Activated T-helper 1 cell treated with anti-CD3 and anti-CD28 coated beads, Interleukin-2, amount 50 U/mL, for 16 hours (primary cell): ENCODE measurements at places on chromosomes 3 and 15.
A peak's percentile ranks its signal among the peaks of the same experiment; 100 is the strongest.

DNA sequence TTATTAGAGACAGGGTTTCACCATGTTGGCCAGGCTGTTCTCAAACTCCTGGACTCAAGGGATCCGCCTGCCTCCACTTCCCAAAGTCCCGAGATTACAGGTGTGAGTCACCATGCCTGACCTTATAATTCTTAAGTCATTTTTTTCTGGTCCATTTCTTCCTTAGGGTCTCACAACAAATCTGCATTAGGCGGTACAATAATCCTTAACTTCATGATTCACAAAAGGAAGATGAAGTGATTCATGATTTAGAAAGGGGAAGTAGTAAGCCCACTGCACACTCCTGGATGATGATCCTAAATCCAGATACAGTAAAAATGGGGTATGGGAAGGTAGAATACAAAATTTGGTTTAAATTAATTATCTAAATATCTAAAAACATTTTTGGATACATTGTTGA, 45.0 kb upstream of the TKT start:
- DNase-seq, result no peak

DNA sequence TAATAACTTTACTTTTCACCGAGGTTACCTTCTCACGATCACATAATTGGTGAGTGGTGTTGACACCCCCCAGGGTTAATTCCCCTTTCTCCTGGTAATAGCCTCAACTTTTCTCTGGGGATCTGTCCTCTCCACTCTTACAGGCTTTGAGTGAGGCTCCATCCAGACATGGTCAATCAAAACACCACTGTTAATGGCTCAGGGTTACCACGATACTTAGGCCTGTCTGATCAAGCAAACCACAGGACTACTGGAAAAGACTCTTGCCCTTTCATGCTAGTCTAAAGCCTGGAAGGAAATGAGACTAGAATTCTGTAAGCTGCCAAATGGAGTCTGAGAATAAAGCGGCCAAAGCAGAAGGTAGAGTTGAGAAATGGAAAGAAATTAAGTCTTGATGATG, 56.5 kb upstream of the STT3B start:
- DNase-seq, result no peak

- no peak for DNase-seq
These were observed 6.3 kb downstream of the CAV3 start for GRCh38 chr3:8739757-8740504.

DNA sequence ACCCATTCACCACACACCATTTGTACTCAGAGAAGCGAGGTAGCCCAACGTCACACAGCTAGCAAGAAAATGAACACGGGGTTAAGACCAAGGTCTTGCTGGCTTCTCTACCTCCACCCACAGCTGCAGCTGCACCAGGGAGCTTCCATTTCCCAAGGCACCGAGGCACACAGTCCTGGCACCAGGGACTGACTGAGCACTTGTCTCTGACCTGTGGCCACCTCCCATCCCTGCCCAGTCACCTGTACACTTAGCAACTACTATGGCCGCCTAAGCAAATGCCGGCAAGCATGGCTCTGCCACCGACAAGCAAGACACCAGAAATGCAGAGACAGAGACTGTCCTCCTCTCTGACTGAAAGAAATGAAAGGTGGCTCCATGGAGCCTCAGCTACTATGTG, 15.3 kb downstream of the ZXDC start:
- no peak for DNase-seq

GRCh38 chr15:48963524-48964113, at the start of gene SHC4:
SHC4 (minus strand) TSS chr15:48963919; CDS start chr15:48963015, 904 bp downstream.
- no peak for DNase-seq

GRCh38 chr3:29153811-29154210, 127.1 kb upstream of the RBMS3 start:
- DNase-seq, result no peak

DNA sequence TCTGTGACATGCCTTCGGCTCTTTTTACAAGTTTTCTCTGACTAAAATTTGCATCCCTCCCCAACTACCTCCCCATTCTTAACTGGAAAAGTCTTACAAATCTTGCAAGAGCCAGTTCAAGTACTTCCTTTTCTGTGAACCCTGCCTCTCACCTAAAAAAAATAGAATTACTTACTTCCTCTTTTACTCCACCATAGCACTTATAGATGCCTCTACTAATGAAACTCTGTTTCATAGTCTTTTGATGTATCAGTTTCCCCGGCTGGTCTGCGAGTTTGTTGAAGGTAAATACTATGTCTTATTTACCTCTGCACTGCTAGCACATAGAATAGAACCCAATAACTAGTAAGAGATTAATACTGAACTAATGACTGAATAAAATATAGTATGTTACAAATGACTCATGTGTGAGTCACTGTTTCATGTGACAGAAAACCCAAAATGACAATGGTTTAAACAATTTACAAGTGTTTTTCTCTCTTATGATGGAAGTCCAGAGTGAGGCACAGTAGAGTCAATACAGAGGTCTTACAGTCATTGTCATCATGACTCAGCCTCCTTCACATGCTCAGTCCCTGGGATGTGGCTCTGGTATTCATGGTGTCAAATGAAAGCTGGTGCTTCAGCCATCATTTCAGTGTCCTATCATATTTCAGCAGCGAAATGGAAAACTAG, 393.5 kb downstream of the RSL24D1 start:
- no peak for DNase-seq

- no peak for DNase-seq
These were observed 18.9 kb downstream of the ABHD6 start for GRCh38 chr3:58256511-58256910.

- DNase-seq, result no peak
These were observed 10.4 kb downstream of the PLA2G4E start for GRCh38 chr15:42010434-42010833.

- no peak for DNase-seq
These were observed 93.4 kb downstream of the CCNL1 start for GRCh38 chr3:157066335-157067098.

DNA sequence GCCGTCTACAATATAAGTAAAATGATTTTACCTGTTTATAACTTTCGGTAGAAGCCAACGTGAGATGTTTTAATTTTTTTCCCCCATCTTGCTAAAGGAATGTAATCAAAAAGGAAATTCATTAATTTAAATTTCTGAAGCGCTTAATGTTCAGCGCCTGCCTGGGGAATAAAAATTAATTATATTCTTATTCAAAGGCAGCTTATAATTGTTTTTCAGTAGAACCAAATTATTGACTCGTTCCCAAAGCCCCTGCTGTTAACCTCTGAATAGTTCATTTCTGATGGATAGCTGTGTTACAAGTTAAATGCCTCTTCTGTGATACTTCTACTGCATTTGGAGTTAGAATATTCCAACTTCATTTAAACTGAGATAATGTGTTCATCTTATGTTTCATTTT, 51.6 kb downstream of the ARMC8 start:
- no peak for DNase-seq

DNA sequence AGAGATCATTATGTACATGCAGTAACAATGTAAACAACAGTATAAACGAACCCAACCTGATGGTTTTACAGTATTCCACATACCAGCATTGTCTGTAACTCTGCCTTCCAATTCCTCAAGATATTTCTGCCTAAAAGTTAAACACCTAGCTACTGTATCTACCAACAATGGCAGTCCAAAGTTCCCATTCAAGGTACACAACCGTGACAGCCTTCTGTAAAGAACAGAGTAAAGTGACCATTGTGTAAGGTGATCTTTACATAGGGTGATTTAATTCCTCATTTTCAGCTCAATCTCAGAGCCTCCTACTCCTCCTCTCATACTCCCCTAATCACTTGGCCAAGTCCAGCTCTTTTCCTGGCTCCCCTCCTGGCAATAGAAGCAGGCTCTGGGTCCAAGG, 10.4 kb downstream of the SECISBP2L start:
- DNase-seq, result no peak

- no peak for DNase-seq
These were observed 36.3 kb upstream of the PSMD6 start for GRCh38 chr3:64059484-64060175.

DNA sequence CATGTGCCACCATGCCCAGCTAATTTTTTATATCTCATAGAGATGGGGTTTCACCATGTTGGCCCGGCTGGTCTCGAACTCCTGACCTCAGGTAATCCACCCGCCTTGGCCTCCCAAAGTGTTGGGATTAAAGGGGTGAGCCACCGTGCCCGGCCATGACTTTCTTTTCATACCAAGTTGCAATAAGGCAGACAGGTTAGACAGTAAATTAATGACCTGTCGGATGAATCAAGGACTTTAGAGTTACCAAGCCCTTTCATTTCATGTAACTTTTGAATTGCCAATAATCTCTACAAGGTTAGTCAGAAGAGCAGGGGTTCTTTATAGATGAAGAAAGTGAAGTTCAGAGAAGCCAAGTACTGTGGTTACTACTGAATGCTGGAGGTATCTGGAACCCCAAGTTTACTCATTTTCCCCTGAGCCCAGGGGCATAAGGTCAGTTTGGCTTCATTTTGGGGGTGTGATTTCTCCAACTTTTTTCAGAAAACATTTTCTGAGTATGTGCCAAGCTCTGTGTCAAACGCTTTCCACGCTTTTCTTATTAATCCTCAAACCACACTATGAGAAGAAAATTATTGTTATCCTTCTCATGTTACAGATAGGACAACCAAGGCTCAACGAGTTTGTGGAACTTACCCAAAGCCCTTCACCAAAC, 11.9 kb downstream of the PRICKLE2 start:
- DNase-seq, result no peak

DNA sequence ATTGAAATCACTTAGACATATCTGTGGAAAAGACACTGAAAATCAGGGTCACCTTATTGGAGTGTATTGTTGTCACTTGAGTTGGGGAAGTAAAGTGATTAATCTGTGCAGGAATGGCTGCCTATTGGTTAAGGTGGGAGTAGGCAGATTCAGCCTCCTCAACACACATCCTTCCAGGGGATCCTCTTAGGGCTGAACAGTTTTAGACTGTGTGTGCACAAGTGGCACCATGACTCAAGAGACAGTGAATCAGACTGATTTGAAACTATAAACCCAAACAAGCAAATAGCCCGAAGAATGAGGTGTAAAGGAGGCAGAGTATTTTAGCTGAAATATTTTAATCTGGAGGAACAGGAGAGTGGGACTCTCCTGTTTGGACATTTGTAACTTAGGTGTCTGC, 4.9 kb downstream of the ABHD17C start:
- DNase-seq, result no peak

DNA sequence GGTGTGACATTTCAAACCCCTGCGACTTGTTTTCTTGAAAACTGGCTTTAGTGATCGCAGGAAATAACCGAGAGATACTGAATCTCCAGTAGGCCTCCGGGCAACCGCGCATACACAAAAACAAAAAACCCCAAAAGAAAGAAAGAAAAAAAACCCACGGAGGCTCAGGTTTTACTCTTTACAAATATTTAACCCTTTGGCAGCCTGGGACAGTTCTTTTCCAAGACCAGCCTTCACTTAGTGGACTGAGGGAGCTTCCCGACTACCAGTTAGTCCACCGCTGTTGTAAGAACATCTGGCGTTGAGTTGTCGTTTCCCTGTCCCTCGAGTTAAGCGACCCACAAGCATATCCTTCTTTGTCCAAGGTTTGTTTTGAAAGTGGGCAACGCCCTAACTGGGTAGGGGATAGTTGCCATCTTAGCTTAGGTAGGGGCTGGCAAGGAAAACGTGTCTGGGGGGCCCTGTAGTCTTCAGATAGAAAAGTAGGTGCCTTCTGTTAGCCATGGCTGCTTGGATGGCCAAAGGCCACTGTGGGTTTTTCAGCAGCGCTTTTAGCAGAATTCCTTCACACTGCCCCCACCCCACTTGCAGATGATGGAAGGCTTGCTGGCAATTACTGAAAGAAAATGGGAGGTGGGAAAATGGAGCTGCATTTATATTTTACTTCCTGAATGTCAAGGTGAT, 6.9 kb downstream of the ISL2 start:
- no peak for DNase-seq

DNA sequence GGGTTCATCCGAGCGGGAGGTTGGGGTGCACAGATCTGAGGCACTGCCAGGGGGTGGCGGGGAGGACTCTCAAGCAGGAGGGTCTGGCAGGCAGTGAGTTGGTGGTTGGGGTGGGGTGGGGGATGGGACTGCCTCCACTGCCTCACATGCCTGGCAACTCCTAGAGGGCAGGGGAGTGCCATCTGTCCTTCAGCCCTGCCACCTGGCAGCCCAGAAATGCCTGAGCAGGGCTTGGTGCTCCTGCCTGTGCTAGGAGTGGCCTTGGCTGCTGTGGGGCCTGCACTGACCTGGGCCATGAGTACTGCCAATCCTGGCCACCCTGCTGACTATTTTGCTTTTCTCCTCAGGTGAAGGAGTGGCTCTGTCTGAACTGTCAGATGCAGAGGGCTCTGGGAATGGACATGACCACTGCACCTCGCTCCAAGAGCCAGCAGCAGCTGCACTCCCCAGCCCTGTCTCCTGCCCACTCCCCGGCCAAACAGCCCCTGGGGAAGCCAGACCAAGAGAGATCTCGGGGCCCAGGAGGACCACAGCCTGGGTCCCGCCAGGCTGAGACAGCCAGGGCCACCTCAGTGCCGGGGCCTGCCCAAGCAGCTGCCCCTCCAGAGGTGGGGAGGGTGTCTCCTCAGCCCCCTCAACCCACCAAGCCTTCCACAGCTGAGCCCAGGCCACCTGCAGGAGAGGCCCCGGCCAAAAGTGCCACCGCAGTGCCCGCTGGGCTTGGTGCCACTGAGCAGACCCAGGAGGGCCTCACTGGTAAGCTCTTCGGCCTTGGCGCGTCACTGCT, 32.0 kb upstream of the APEH start:
- DNase-seq, result no peak

GRCh38 chr3:54337846-54338245, 215.5 kb downstream of the CACNA2D3 start:
- no peak for DNase-seq

DNA sequence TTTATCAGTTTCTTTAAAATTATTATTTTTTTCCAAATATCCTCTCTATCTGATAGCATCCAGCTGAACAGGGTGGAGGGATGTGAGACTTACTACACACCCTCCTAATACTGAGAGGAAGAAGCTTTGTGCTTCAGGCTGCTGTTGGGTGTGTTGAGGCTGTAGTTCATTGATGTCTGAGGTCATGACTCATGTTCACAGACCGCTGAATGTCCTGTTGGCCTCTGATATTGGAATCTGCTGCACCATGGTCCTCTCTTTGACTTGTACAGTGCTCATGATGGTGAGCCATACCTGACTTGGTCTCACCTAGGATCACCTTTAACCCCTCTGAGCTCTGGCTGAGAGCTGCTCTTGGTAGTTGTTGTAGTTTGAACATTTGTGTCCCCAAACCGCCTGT, 302.9 kb downstream of the SATB1 start:
- no peak for DNase-seq

- peak; percentile 32 for DNase-seq
These were observed 1.8 kb downstream of the DIPK2A start for GRCh38 chr3:143973259-143974021.

DNA sequence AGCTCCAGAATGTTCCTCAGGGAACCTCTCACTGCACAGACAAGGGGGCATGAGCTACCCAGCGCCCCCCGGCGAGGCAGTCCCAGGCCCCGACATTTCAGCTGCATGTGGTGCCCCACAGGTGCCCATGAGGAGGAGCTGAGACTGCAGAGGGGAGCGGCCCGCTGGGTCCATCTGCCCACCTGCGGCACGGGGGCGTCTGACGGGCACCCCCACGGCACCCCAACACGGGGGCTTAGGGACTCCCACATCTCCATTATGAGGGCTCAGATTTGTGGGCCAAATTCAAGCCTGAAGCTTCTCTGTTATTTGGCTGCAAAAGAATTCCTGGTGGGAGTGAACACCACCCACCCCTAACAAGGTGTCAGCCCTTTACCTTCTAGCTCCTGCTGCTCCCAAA, 258.4 kb downstream of the UACA start:
- no peak for DNase-seq

GRCh38 chr3:13966302-13966701, 86.4 kb upstream of the WNT7A start:
- no peak for DNase-seq
